ENCODE measurements at places on chromosomes 13 and 19.

DNA sequence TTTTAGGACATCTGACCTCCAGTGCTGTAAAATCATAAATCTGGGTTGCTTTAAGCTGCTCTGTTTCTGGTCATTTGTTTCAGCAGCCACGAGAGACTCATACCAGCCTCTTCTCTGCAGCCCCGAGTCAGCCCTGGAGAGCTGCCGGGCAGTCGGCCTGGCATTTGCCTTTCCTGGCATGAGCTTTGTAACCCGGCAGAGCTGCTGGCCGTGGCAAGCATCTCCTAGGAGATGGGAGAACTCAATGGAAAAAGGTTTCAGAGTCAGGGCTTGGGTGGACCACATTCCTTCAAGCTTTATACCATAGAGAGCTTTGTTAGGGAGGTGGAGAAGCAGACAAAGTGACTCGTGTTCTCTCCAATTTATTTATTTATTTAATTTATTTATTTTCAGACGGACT lies 21.6 kb upstream of the CCL25 start:
- DNase-seq = no peak

- no peak for DNase-seq
Observed at GRCh38 chr13:52161181-52161646, 1.8 kb upstream of the NEK3 start.

- DNase-seq = no peak
Observed at GRCh38 chr13:78029901-78030300, 111.3 kb upstream of the EDNRB start.

- DNase-seq = no peak
Observed at GRCh38 chr19:48340995-48341394, 15.6 kb downstream of the EMP3 start.

DNA sequence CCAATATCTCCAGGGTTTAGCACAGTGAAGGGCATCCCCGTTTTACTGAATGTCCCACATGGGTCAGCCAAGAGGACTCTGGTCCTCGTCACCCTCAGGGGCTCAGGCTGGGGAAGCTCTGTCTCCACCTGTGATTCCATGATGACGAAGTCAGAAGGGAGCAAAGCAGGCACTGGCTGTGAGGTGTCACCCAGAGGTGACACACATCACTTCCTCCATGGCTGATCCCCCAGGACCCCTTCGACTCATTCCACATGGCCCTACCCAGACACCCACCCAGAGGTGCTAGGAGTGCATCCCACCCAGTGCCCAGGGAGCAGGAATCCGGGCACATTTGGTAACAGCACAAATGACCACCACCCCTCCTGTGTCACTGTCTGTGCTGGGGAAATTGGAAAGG lies 145.2 kb upstream of the VSTM2B start:
- DNase-seq = no peak

GRCh38 chr13:110665491-110666254 lies 40.2 kb downstream of the CARS2 start:
- DNase-seq = no peak

Measured in activated CD4-positive, CD25-positive, alpha-beta regulatory T cell treated with anti-CD3 and anti-CD28 coated beads, Interleukin-2, amount 50 U/mL, for 16 hours (primary cell).